ENCODE measurements at places on chromosomes 12 and 14.

DNA sequence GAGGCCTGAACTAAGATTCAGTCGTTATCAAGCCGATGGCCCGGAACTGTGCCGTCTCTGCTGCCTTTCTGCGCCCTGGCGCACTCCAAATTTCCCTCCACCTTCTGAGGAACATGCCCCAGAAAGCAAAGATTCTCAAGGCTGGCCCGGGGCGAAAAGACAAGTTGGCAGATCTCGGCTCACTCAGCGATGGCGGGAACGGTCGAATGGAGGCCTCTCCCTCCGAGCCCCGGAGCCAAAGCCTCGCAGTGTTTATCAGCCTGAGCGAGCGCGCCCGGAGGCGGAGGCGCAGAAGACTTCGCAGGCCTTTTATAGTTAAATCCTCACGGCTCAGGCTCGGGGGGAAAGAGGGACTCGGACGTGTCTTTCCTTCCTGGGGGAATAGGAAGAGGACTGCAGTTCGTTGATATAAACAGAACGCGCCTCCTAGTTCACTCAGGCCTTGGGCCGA is 5.6 kb downstream of the TBX5 start:
- no peak for DNase-seq

DNA sequence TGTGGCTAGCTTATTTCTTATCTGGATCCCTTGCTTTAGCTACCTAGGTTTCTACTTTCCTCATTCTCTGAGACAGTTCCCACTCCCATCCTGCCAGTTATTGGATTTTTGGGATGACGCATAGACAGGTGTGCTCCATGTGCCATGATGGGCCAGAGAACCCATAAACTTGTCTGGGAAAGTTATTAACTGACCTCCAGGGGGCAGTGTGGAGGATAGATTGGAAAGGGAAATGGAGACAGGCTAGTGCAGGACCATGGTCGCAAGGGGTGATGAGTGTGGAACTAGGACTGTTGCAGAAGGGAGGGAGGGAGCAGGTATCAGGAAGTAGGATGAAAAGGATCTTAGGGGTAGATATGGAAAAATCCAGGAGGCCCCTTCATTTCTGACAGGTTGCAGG is 80.3 kb downstream of the ESRRB start:
- DNase-seq, result peak; percentile 11

DNA sequence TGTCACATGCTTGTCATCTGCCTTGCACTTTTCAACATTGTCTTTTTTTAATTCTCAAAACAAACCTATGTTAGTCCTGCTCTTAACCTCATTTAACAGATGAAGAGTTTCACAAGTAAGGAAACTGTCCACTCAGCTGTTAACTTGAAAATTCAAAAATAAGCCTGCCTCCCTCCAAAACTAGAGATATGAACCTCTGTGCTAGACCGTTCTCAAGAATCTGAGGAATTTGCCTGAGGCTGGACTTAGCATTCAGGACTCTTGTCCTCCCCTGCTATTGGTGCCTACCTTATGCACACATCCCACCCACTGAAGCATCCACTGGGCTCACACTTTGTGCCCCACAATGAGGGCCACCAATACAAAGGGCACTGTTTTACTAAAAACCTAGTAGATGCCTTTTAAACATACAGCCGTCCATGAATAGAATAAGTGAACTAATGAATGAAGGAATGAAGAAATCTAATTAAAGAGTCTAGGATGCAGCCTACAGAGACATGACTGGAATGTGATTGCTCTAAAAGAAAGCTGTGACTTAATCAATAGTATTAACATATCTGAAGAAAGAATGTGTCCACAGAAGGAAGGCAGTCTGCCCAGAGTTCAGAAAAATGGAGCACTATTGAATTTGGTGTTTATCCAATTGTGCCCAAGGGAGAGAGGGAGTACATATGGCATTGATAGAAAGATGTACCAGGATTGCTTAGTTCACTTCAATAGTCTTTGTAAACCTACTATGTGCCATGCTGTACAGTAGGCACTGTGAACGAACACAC is 238.5 kb downstream of the SPTSSA start:
- no peak for DNase-seq

- no peak for DNase-seq
These were observed 479.4 kb upstream of the DCN start for GRCh38 chr12:91662021-91662420.

- no peak for DNase-seq
These were observed 89.3 kb downstream of the GARIN6 start for GRCh38 chr12:99736760-99737269.

DNA sequence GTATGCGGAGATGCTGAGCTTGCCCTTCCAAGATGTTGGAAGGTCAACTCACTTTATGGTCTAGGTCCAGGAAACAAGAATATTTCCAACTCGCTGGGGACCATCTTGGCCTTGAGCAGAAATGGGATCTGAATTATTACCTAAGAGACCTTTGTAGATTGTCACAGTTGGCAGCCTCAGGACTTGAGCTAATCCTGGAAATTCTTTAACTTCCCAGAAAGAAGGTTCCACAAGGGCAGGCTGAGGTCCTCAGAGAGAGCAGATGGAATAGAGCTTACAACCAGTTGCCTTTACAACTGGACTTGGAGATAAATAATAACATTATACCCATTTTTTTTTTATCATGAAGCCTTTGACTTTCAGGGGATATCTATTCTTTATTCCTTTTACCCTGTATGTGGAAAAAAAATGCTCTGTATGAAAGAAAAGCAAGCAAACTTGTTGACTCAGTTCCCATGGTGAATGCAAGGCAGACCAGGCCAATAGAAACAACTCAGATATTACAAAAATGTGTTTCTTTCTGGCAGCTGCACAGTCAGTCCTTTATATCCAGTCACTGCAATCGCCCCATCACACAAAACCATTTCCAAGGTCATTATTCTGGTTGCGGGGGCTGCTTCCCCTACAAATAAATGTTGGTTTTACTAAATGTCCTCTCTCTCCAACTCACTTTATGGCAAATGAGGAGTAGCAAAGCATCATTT is 401.4 kb downstream of the ZFP36L1 start:
- no peak for DNase-seq

DNA sequence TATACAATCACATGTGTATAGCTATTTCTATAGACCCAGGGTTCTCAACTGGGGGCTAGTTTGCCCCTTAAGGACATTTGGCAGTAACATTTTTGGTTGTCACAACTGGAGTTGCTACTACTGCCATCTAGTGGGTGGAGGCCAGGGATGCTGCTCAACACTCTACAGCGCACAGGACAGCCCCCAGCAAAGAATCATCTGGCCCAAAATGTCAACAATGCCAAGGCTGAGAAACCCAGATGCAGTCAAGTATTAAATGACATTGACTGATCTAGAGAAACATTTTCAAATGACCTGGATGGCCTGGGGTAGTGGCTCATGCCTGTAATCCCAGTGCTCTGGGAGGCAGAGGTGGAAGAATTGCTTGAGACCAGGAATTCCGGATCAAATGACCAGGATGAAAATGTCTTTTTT is 5.8 kb downstream of the WSB2 start:
- peak; percentile 67 for DNase-seq

DNA sequence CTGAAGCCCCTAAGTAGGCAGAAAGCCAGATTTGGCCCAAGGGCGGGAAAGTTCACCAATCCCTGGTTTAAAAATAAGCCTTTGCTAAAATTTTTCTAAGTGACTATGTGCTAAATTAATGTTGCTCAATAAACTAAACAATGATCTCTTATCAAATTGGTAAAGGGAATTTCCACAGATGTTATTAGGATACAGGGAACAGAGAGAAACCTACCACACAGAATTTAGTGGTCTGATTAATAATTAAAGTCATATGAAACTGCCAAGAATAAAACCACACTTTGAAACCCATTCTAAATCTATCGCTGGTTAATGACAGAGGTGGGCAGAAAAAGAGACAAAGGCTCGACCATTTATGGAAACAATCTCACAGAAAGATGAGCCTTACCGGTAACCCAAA is 22.0 kb downstream of the ANAPC5 start:
- no peak for DNase-seq

DNA sequence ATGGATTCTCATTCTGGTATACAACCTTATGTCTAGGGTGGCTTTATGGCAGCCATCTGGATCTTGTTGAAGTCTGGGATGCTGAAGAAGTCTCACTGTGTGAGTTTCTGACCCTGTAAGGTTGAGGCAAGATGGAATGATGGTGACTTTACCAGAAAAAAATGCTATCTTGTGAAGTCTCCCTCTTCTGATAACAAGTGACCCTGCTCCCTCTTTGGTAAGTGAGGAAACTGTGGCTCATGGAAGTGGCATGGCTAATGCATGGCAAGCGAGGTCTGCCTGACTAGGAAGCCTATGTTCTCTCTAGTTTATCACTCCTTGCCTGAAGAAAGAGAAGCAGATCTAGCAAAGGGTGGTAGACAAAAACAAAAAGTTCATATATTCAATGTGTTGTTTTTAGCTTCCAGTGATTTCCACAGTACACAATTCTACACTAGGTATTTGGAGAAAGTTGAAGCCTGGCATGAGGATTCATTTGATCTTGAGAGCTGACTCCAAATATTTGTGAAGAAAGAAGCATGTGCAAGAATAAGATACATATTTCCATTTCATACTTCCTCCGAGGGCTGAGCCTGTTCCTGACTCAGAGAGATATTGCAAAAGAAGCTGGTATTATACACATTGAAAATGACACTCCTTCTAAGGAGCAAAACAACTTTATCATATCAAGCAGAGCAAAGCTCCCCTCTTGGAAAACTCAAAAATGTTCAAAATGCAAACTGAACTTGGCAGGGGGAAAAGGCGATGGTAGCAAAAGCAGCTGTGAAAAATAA is 63.6 kb downstream of the HELB start:
- DNase-seq, result peak; percentile 38

DNA sequence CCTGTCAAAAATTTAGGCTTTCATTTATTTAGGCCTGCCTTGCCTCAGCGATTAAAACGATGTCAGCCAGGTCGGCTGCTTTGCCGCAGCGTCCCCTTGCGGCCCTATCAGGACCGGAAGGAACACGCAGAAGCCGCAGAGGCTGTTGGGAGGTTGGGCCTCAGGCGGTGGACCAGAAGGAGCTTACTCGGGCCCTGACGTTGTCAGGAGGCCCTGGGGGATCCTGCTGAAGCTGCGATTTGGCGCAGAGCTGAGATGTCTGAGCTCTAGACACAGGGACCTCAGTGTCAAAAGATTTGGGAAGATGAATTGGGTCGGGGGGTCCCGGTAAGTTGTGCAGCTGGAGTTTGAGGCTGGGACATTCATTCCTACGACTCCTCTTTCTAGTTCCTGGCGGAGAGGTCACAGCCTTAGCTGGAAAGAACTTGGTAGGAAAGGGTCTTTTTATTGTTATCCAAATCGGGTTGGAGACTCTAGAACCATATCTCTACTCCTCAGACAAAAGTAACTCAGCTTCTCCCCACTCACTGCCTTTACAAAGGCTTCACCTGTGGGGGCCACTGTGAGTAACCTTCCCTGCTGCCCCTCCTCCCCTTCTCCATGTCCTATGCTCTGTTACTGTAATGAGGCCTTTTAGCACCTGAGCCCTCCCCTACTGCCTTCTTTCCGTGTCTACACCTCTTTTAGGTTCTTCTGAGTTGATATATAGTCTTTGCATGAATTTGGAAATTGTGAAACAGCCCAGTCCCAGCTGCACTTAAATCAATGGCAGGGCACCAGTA is 6.6 kb upstream of the ABCD2 start:
- no peak for DNase-seq

- DNase-seq, result no peak
These were observed 10.3 kb downstream of the DAO start for GRCh38 chr12:108890208-108890607.

DNA sequence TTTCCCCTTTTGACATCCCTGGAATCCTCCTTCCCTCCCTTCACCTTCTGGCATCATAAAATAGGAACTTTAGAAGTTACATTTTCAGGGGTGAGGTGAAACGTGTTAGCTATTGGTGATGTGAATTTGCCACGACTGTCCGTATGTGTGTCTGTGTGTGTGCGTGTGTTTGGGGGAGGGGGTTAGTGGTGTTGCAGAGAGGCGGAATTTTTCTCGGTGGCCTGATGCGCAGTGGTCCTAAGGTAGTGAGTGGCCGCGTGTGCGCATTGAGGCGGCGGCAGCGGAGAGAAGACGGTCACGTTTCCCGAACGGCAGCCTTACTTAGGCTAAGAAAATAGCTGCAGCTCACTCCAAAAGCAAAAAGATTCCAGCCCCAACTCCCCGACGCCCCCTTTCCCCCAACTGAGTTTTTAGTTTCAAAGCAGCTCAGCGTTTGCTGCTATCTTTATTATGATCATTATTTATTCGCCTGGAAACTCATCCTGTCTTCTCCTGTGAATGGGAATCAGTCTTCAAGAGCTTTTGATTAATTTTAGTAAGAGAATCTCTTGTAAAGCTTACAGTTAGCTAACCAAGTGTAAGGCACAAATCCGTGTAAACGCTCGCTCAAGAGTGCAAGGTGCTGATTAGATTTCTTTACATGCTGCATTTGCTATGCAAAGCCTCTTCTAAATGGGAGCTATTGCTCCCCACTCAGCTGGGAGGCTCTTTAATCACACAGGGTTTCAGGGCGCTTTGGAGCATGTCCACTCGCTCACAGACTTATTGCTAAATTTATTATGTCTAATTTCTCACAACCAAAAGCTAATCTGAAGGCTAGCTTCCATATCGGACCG is 4.7 kb downstream of the FLRT2 start:
- DNase-seq, result no peak

DNA sequence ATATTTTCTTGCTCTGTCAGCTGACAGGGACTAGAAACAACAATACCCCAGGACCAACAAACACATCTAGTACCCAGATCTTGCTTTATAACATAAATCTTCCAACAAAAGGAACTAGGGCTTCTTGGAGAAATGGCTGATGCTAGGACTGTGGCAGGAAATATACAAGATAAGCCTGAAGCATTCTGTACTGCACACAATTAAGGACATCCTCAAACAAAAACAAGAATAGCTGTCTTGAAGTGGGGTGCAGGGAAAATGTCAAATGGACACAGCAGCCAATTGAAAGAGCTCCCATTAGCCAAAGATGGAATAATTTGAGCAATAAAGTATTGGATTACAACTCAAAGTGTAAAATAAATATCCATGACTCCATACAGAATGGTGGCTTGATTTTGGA is 50.0 kb downstream of the LGMN start:
- DNase-seq, result no peak

DNA sequence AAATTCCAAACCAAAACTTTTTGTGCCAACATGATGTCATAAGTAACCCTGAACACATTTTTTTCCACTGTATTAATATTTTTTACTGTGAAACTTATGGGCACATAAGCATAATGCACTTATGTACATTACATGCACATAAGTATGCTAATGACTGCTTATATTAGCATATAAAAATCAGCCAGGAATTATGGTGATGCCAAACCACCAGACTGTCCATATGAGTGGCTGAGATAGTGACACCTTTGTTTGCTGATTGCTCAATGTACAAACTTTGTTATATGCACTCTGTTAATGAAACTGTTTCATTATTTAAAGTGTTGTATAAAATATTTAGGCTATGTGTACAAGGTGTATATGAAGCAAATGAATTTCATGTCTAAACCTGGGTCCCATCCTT is 32.3 kb downstream of the USP44 start:
- no peak for DNase-seq
